ENCODE measurements at places on chromosomes 11 and 22.

DNA sequence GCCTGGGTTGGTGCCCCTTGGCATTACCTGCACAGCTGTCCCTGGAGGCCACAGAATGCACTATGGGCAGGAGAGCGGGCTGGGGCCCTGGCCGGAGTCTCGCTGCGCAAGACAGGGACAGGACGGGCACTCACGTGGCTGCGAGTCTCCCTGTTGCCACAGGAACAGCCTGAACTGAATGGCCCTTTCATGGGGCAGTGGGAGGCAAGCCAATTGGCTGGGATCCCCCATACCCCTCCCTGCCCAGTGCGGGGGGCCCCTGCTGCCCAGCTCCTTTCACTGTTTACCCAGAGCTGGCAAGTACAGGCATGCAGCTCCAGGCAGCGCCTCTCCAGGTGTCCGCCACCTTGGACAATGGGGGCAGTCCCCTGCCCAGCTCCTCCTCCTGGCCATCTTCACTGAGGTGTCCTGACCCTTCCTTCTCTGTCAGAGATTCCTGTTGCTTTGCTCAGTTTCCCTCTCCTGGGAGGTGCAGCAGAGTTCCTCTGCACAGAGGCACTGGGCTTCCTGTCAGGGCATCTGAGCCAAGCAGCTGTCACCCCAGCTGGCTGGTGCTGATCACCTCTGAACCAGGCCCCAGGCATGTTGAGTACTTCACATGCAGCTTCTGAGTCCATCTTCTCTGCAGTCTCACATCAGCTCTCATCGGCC is 5.2 kb downstream of the USP2 start:
- DNase-seq: no peak

GRCh38 chr11:67146516-67147226 is 27.6 kb downstream of the KDM2A start:
- DNase-seq: no peak

GRCh38 chr11:119989159-119989821 is 148.6 kb downstream of the TRIM29 start:
- no peak for DNase-seq

DNA sequence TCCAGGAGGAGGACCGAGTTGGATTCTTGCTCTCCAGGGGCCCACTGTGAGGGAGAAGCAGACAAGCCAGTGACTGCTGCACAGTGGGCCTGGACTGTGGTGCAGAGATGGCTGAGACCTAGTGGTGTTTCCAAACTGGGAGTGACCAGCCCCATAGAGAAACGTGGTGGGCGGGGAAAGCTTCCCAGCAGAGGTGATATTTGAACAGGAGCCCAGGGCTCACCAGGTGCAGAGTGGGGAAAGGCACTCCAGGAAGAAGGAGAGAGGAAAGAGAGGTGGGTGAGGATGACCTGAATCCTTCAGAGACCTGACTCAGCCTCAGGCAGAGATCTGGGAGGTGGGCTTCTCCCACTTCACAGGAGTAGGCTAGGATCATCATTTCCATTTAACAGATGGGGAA is 52.1 kb upstream of the RASD2 start:
- DNase-seq: no peak

GRCh38 chr11:3134218-3134621 is 30.9 kb downstream of the OSBPL5 start:
- DNase-seq: no peak

DNA sequence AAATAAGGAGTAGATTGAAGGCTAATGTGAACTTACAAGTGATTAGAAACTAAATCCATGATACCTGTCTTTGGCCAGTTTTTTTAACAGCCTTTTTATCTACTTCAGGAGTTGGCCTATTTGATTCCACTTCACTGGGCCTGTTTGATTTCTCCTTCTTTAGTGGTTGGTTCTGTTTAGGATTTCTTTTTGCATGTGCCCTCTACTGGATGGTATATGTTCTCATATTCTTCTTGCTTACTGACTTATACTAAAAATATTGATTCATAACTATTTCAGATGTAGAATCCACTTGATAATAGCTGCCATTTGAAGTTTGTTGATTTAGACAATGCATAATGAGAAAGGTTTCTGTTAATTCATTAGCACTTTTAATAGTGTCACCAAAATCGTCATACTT is 53.9 kb downstream of the USP47 start:
- DNase-seq: no peak

- no peak for DNase-seq
These were observed 17.6 kb downstream of the F2 start for GRCh38 chr11:46736615-46737014.

- DNase-seq: no peak
These were observed 10.9 kb downstream of the USP2 start for GRCh38 chr11:119370486-119371046.

DNA sequence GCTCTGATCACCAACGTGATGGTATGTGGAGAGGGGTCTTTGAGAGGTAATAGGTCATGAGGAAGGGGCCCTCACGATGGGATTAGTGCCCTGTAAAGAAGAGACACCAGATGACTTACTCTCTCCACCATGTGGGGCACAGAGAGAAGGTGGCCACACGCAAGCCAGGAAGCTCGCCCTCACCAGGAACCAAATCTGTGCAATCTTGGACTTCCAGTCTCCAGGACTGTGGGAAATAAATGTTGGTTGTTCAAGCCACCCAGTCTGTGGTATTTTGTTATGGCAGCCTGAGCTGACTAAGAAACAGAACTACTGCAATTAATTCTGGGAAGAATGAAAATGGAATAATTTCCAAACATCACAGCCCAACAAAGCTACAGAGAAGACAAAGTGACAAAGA is 117.5 kb downstream of the SNX19 start:
- no peak for DNase-seq

GRCh38 chr22:31088233-31088986 is 7.3 kb downstream of the SMTN start:
- no peak for DNase-seq

DNA sequence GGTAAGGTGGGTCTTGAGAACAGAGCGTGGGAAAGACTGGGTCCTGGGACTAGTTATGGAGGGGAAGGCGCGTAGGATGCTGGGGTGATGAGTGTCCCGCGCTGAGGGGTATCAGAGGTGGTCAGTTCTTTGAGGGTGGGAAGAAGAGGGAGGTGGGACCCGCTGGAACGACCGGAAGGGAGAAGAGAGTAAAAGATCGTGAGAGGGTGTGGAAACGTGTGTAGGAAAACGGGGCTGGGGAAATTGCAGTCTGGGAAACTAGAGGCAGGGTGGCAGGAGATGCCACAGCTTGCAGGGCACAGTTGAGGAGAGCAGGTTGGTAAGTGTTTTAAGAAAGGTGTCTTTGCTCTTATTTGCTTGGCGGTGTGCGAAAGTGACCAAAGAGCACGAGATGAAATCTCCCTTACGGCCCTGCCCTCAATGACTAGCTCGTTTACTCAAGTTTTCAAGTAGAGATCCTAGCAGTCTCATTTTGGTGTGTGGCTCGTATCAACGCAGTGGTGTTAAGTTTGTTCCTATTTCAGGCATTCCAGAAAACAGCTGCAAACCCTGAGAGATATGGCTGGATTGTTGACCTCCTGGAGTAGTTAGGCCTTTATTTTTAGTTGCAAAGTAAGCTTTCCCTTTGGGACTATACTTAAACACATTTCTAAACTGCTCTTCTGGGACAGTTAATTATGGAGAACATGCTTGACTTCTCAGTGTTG is 615 bp downstream of the STT3A start:
- no peak for DNase-seq

- no peak for DNase-seq
These were observed 22.6 kb upstream of the CCDC134 start for GRCh38 chr22:41777749-41778425.

GRCh38 chr11:92907671-92908070 is 61.8 kb upstream of the MTNR1B start:
- DNase-seq: no peak

DNA sequence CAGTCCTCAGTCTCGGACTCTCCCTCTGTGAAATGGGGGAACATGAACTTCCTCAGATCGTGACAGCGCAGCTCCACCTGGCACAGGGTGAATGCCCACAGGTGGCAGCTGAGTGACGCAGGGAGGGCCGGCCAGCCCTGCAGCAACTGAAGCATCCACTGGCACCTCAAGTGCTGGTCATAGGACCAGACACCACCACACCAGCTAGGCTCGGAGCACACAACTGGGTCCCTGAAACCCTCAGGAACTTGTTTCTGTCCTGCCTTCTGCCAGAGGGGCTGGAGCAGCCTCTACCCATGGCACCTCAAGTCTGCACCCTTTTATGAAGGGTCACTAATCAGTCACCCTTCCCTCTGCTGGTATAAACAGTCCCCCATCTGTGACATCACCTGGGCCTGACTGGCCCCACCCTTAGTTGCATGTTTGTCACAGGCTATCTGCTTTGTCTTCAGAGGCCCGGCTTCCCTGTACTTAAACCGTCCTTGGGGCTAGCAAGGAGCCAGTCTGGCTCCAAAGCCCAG is 7.4 kb upstream of the CDC42BPG start:
- no peak for DNase-seq

GRCh38 chr11:91305402-91305801 is 919.2 kb upstream of the FAT3 start:
- no peak for DNase-seq

DNA sequence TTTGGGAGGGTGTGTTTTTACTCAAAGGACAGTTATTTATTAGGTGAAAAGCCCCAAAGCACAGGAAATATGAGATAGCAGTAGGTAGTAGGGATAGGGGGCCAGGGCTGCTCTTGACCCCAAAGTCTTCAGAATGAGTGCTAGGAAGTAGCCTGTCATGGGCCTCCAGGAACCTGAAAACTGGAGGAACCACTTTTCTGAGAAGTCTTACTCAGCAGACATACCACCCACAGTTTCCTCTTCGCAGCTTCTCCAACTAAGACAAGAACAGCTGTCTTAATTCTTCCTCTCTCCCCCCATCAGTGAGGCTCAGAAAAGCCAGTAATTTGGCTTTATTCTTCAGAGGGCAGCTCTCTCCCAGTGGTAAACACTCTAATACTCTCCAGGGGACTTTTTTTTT is 84.0 kb upstream of the CTSC start:
- DNase-seq: no peak

DNA sequence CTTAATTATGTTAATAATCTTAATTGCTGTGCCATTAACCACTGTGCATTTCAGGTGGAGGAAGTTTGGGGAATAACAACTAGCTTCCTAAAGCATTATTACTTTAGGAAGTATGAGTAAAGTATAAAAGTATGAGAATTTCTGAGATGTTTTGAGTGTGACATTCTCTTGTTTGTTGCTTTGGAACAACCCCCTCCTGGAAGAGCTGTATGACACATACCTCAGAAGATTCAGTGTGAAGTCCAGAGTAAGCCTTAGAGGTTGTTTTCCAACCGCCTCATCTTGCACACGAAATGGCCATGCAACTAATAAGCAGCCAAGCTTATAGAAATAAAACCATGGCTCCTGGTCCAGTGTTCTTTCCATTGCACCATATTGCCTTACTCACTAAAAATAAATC is 21.7 kb downstream of the CCDC81 start:
- DNase-seq: no peak

GRCh38 chr11:29389793-29390192 is 627.0 kb downstream of the KCNA4 start:
- DNase-seq: no peak

- no peak for DNase-seq
These were observed 49.3 kb upstream of the LINC01488 start for GRCh38 chr11:69431893-69432738.

DNA sequence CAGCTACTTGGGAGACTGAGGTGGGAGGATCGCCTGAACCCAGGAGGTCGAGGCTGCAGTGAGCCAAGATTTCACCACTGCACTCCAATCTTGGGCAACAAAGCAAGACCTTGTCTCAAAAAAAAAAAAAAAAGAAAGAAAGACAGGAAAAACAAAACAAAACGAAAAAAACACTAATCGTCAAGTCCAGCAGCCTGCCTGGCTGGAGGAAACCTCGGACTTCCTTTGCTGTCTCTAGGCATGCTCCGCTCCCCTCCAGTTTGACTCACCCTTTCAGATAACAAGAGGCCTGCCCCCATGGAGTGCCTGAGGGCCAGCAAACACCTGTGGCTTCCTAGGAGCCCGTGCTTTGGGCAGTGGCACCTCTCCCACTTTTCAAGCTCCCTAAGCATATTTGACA is 28.8 kb upstream of the CHKA start:
- no peak for DNase-seq

DNA sequence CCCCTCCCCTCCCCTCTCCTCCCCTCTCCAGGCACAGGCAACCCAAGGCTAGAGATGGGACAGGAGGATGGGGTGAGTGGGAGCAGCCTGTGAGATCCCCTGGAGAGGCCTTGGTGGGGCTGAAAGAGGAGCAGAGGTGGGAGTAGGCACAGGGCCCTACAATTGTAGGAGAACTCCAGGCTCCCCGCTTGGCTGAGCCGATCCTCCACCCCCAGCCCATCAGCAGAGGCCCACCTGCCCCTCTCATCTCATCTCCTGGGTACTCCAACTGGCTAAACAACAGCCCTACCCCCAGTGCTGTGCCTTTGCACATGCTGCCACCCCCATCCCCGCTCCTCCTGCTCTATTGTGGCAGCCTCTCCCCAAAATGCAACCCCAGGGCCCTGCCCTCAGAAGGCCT is 52.0 kb upstream of the A4GALT start:
- DNase-seq: no peak

DNA sequence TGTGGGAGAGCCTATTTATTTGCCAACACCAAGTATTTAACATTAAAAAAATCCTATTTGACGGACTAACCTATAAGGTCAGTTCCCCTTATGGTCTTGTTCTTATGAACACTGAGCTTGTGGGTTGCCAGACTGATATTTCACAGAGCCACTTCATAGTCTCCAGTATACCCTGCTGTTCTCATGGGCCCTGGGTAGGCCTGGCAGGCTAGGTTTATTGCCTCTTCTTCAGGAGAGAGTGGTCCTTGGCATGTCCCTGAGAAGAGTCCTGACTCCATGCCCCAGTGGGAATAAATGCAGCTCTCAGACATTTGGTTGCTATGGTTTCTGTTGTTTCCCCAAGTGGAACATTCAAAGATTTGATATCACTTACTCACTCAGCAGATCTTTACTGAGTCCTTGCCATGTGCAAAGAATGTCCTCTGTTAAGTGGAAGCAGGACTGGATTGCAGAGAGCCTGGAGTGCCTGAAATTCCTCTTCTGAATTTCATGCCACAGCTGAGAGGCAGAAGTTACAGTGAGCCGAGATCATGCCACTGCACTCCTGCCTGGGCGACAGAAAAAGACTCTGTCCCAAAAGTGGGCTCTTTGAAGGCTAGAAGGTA is 15.7 kb downstream of the SLC5A1 start:
- DNase-seq: no peak

DNA sequence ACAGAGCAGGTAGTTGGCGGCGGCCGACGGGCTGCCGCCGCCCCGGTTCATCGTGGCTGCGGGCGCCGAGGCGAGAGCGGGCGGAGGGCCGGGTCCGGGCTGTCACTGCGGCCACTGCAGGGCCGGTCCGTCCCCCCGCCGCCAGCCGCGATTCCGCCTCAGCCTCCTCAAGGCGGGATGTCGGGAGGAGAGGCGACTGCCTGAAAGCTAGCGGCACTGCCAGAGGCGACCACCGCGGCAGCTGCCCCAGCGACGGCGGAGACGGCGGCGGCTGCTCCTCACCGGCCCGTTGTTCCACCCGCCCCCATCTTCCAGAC is 234 bp downstream of the SESN3 start:
- DNase-seq: no peak

- no peak for DNase-seq
These were observed 20.1 kb upstream of the ST3GAL4 start for GRCh38 chr11:126335463-126335760.

Data from stimulated activated CD8-positive, alpha-beta memory T cell treated with anti-CD3 and anti-CD28 coated beads, Interleukin-15, amount 100 ng/mL, for 24 hours (primary cell).